ENCODE measurements at places on chromosomes 6 and 20.

DNA sequence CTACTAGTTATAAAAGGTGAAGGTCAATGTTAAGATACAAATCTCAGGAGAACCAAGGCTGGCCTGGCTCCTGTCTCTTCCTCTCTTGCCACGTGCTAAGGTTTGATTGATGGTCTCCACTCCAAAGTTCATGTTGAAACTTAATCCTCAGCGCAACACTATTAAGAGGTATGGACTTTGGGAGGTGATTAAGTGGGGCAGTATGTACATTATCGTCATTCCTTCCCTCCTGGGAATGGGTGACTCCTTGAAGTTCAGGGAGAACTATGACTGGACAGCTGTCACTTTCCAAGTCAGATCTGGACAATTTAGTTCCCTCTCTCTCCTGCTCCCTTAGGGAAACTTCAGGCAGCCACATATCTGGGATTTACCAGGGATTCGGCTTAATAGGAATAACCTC lies 50.5 kb downstream of the KCNK5 start:
- no peak for DNase-seq

DNA sequence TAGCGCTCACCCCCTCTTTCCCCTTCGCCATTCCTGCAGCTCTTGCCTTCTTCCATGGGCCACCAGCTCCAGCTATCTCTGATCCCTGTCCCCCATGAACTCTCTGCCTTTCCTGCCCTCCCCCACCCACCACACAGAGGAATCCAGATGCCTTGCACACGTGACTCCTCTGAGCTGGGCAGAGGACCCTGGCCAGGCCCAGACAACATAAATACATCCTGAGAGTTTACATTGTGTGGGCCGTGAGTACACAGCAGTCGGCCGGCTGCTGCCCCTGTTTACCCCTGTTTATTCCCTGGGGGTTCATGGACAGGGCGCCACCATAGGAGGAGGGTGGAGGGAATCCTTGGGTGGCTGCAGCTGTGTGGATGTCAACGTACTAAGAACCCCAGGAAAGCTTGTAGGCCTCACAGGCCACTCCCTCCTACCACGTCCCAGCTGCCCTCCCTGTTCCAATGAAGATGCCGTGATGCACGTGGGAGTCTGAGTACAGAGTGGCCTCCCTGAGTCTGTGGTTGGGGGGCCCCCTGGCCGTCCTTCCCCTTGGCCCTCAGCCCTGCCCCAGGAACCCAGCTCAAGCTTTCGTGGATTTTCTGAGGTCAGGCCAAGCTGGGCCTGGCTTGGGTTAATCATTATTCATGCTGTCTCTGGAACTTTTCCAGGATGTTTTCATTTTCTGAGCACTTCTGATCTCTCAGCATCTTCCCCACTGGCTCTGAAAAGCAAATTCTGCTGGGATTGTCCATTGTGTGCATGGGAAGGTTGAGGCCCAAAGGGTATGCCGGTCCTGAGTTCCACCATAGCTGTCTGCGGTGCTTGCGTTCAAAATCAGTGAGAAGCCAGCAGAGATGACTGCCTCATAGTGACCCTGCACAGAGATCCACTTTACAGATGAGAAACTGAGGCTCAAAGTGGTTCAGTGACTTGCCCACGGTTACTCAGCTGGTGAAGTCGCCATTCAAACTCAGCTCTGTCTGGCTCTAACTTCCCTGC lies 136.3 kb downstream of the MRPL14 start:
- DNase-seq: no peak

DNA sequence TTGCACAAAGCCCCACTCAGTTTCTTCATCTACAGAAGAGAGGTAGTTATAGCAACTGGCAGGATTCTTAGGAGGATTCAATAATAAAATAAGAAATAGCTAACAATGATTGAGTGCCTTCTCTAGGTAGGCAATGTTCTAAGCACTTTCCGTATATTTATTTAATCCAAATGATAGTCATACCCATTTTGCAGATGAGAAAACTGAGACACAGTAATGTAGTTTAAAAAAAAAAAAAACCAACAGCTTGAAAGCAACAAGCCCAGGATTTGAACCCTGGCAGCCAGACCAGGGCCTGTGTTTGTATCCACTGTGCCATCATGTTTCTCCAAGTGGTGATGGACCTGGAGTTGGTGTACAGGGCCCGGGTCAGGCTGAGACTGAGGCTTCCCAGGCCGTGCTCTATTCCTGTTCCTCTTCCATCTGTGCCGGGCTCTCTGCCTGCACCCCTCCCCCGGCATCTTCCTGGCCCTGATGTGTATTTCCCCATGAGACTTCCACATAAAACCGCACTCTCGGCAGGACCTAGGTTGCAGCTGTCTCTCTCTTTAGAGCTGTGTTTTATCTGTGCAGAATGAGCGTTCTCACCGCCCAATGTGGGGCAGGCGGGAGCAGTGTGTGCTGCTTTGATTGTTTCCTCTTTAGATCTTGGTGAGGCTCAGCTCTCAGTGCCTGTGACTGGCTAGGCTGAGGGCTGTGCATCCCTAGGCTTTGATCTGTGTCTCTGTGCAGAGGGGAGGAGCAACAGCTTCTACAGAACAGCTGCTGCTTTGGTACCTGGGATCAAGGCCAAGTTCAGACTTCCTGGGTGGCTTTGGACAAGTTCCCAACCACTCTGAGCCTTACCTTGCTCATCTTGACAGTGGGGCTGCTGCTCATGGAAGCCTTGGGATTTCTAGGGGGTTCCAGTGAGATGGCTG lies 49.5 kb downstream of the TOX2 start:
- DNase-seq: peak; percentile 28

DNA sequence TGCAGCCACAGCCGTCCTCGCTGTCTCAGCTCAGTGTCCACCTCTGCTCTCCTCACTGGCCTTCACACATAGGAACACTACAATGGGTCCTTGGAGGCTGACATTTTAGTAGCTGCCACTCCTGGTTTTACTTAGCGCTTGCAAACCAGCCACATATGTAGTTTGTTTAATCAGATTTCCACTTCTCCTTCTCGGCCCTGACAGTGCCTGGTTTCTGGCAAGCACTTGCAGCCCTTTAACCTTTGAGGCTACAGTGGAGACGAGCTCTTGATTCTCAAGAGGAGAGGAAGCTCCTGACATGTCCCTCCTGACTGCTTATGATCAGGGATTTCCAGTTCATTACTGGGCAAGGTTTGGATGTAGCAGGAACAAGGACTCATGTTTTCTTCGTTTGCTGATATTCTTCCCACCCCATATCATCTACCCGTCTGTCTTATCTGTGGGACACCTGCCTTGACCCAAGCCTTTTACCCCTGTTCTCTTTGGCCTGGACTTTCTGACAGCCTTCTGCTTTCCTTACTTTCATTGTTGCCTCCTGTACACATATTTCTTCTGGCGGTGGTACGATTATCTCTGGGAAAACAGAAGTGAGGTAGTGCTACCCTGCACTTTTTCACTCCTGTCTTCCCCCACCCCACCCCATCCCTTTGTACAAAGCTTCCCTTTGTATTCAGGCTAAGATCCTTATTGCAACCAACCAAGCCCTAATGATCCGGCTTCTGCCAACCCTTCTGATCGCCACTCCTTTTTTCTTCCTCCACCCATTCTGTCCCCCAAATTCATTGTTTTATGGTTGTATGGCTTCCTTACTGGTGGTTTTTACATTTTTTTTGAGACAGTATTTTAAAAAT lies 31.2 kb downstream of the CEP43 start:
- DNase-seq: no peak

- no peak for DNase-seq
Measured at GRCh38 chr20:57927376-57927775, 217.6 kb upstream of the PMEPA1 start.

GRCh38 chr6:124941259-124941658 lies 21.0 kb upstream of the RNF217 start:
- DNase-seq: no peak

DNA sequence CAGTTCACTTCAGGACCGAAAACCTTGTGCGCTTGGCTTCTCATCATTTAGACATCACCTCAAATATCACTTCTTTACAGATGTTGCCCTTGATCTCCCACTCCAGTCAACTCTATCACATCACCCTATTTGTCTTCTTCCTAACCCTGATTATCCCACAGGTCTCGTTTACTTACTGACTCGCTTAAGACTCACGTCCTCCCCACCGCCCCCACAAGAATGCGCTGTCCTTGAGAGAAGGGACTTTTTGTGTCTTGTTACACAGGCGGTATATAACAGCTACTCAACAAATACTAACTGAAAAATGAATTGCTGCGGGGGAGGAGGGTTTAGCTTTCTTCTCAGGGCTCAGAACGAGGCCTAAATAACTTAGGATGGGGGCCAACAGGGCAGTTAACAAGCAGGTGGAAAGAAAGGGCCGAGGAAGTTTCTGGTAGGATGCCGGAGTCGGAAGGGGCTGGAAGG lies 527 bp downstream of the TOMM34 start:
- peak; percentile 53 for DNase-seq

- DNase-seq: no peak
Measured at GRCh38 chr6:124872361-124873065, 89.7 kb upstream of the RNF217 start.

DNA sequence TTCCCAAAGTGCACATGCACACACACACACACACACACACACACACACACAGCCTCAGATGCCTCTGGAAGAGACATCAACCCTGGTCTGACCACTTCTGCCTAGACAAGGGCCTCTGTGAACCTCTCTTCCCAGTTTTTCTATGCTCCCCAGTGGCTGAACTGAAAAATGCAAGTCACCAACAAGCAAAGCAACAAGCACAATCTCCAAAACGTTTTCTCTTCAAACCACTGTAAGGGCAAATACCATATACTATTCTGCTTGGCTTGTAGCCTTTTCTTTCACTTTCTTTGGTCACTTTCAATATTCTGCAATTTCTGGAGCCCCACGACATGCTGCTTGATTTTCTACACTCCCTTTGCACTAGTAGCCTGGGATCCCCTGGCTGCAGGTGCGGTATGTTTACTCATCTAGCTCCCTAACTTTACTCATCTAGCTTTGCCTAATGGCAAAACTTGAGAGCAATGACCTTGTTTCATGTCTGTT lies 121.4 kb upstream of the DST start:
- DNase-seq: no peak

DNA sequence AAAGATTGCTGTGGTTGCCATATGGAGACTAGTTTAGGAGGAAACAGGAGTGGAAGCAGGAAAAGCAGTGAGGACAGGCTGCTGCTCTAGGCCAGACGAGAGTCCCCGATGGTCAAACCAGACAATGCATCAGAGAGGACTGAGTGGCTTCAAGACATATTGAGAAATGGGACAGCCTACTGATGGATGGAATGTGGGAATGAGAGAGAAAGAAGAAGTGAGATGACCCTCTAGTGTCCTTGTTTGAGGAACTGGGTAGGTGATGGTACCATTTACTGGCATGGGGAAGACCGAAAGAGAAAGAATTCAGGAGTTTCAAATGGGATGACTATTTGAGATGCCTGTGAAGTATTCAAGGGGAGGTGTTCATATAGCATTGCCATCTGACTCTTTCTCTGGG lies 111.8 kb upstream of the LAMP5 start:
- no peak for DNase-seq

GRCh38 chr6:136790411-136791295 lies 1.6 kb downstream of the MAP3K5 start:
- DNase-seq: no peak

Data from activated T-helper 1 cell treated with anti-CD3 and anti-CD28 coated beads, Interleukin-2, amount 50 U/mL, for 16 hours (primary cell).